ENCODE measurements at places on chromosomes 6 and 20.

- DNase-seq, result no peak
Observed at GRCh38 chr6:18053555-18054445, 66.4 kb upstream of the KIF13A start.

DNA sequence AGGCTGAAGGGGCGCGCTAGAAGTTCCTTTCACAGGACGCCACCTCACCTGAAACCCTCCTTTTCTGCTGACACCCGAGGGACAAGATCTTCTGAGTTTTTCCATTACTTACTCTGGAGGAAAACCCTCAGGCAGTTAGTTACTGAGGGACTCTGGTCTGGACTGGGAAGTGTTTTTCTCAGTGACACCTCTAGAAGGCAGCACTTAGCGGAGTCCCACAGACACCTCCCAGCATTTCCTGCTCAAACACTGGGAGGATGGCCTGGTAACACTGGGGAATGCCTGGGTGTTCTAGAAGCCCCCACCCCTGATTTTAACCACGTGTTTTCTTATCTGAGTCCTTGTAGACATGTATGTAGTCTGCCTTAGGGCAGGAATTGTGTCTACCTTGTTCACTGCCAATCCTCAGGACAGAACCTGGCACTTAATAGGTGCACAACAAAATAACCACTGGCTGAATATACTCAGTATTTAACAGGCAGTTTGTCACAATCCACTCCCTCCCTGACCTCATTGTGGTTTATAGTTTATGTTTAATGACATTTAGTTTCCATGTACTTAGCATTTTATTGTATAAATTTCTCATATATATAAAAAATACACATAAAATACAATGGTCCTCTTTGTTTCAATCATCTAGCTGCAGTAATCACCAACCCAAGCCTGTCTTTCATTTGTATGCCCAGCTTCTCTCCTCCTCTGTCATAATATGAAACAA, 4.8 kb downstream of the GSTA3 start:
- DNase-seq, result no peak

DNA sequence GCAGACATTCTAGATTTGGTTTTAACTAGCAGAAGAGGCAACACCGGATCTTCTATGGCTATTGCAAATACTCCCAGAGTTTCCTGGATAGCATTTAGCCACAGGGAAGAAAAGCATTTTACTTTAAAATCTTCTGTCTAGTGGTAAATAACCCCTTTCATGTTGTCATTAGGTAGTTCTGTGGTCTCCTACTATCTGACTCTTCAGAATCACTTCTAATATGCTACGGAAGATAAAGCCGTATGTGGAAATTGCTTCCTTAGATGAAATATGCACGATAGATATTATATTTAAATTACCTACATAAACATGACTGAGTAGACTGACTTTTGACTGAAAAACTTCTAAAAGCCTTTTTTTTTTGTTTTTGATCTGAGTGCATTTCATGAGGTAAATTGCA, 759 bp downstream of the CRISP3 start:
- DNase-seq, result no peak

DNA sequence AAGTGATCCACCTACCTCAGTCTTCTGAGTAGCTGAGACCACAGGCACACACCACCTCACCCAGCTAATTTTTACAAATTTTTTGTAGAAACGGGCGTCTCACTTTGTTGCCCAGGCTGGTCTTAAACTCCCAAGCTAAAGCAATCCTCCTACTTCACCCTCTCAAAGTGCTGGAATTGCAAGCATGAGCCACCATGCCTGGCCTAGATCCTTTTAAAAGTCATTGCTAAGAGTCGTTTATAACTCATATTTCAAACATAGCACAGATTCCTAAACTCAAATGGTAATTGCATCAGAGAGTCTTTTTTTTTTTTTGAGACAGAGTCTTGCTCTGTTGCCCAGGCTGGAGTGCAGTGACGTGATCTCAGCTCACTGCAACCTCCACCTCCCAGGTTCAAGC, 7.7 kb upstream of the SAMHD1 start:
- no peak for DNase-seq

GRCh38 chr20:63885264-63886053, 9.5 kb upstream of the DNAJC5 start:
- no peak for DNase-seq

DNA sequence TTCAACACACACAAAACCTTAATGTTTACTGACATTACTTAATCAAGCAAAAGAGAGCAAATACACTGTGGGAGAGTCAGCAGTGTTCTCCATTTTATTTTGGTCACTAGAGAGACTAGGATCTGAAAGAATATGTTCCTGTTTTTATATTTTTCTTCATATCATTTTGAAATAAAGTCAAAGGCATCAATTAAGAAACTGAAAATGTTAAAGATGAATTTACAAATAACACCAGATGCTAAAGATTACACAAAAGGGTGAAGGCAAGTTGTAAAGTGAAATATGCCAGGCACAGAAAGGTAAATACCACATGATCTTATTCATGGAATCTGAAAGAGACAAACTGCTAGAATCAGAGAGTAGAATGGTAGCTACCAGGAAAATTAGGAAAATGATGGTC, 60.3 kb upstream of the FABP7 start:
- DNase-seq, result no peak

GRCh38 chr6:167761794-167762258, 64.9 kb upstream of the AFDN start:
- DNase-seq, result no peak

- no peak for DNase-seq
Observed at GRCh38 chr6:137892271-137892708, 25.2 kb downstream of the TNFAIP3 start.

DNA sequence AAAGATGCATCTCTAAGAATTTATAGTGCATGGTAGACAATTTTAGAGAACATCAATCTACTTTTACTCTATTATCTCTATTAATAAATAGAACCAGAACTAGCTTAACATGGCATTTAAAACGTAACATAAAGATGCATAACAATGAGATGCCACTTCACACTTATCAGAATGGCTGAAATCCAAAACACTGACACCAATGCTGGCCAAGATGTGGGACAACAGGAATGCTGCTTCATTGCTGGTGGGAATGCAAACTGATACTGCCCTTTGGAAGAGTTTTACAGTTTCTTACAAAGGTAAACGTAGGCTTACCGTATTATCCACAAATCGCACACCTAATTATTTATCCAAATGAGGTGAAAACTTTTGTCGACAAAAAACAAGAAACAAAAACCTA, 95.2 kb downstream of the SESN1 start:
- no peak for DNase-seq

GRCh38 chr20:34320861-34321260, 17.7 kb upstream of the AHCY start:
- no peak for DNase-seq

GRCh38 chr6:3311826-3312225, 53.1 kb downstream of the PSMG4 start:
- no peak for DNase-seq

DNA sequence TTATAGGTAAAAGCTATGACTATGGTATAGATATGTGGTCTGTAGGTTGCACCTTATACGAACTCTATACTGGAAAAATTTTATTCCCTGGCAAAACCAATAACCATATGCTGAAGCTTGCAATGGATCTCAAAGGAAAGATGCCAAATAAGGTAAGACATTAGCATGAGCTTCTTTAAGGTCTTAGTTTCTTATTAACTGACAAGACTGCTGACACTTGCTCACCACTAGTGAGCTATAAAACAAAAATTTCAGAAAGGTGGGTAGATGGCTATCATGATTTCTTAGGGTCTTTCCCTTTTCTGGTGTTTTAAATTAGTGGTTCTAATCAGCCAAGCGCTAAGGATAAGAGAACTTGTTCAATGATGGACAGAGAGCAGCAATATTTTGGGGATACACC, 21.9 kb downstream of the FAM217A start:
- no peak for DNase-seq

GRCh38 chr6:44642349-44642748, 254.8 kb downstream of the CDC5L start:
- DNase-seq, result no peak

GRCh38 chr20:24581443-24582170, 112.2 kb downstream of the SYNDIG1 start:
- DNase-seq, result no peak

DNA sequence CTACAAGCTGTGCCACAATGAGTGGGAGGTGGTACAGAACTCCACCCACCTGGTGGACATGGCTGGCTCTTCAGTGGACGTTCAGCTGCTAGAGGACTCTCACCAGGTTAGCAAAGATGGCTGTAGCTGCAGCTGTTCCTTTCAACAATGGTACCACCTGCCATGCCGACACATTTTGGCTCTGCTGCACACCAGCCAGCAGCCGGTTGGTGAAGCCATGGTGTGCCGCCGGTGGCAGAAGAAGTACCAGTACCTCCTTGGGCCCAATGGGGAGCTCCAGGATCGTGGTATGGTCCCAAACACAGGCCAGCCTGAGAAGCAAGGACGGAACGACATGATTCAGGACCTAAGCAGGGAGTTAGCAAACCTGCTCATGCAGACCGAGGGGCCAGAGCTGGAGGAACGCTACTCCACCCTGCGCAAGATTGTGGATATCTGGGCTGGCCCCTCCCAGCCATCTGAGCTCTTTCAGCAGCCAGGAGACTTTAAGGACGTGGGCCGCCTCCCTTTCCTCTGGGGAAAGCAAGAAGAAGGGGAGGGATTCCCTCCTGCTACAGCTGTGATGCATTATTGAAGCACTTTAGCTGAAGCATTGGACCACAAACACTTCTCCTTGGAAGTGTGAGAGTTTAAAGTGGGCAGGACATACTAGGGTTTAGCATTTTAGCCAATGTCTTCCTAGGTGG, 2.8 kb upstream of the ZSWIM1 start:
- DNase-seq, result no peak

DNA sequence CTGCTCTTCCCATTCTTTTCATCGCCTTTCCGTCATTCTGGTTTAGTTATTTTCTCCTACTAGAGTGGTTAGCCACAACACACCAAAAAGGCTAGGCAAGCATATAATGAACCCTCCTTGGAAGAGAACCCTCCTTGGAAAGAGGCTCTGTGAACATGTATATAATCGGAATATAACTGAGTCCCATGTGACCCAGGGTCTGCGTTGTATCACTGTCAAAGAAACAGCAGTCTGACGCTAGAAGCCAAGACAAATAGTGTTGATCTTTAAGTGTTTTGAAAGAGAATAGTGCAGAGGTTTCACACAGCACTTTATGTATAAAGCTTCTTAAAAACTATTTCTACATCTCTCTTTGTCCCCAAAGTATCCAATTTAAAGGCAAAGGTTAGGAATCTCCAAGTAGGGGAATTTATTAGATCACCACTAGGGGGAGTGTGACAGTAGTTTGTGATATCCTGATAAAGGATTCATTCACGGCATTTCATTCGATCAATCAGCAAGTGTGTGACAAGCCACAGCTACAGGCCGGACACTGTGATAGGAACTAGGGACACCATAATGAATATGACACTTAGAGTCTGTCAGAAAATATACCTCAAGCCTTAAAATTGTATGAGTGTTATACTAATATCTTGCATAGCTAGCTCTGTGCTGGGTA, 395.3 kb downstream of the CD109 start:
- DNase-seq, result no peak

DNA sequence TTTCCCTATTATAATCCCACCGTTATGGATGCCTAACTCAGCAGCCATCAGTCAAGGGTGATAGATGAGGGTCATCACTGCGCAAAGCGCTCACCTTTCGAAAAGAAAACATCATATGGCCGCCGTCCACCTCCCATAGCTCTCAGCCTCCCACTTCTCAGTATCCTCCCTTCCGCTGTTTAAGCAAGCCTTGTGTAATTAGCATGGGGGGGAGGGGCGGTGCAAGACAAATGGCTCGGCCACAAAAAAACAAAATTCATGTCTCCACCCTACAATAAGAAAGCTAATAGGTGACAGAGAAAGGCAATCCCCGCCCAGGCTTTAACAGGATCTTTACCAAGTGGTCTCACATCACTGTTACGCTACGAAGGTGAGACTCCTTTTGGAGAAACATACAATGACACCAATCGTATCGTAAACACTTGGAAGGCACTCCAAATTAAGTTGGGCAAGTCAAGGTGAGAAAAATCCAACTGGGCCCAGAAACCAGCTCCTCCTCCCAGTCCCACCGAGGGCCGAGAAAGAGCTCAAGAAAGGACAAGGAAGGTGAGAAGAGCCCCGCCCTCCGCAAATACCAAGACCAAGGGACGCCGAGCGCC, 645 bp downstream of the DDX39B start:
- no peak for DNase-seq

DNA sequence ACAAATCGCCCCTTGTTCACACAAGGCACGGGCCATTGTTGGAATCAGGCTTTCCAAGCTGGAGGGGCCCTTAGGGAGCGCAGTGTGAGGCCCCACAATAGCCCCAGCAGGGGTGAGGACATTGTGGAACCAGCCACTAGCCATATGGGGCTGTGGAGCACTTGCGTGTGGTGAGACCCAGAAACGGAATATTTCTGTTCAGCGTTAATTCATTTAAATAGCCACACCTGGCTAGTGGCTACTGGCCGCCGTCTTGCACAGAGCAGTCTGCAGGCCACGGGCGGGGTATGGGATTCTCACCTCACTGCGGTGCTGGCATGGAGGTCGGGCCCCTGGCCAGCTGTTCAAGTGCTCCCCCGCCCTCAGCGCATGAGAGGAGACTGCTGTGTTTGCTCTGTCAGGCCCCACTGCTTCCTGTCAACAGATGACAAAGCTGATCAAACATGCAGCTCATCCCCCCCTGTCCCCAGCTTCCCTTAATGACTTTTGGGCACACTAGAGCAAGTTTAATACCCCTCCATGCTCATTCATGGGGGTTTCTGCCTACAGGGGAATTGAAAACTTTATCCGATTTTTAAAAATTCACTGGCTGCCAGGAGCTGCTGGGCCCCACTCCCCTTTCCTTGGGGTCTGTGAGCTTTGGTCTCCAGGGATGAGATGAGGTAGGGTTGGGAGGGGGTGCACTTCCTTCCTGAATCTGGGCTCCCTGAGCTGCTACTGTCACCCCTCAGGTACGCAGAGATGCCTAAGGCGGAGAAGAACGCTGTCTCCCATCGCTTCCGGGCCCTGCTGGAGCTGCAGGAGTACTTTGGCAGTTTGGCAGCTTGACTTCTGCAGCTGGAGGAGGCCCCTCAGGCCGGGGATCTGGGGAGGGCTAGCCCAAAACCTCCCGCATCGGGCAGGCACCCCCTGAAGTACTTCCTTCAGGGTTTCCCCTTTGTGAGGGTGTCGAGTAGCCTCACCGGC, 13.6 kb downstream of the ITPA start:
- DNase-seq, result no peak

- DNase-seq, result no peak
Observed at GRCh38 chr6:81640126-81640525, 112.4 kb downstream of the TENT5A start.

GRCh38 chr6:167528239-167528638, 203.4 kb downstream of the TTLL2 start:
- no peak for DNase-seq

- DNase-seq, result no peak
Observed at GRCh38 chr6:4776493-4777393, 539 bp downstream of the CDYL start.

DNA sequence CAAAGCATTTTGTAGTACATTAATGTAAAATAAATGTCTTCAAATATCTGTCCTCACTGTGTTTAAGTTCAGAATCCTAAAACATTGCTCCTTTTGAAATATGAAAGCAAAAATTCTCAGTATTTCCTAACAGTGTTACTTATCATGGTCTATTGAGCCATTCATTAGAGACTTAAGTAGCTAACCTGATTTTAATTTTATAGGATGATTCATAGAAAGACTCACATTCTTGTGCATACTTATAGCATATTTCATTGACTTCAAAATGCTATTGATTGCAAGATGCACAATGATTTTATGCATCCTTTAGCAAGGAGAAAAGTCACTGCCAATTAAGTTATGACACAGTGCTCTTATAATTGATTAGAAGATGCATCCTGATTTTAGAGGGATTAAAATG, 85.7 kb downstream of the HIVEP1 start:
- no peak for DNase-seq

All from posterior cingulate gyrus (tissue), 11 donors.